ENCODE measurements at places on chromosomes 12 and 14.
A peak's percentile ranks its signal among the peaks of the same experiment; 100 is the strongest.

- DNase-seq = no peak
Measured at GRCh38 chr14:92684801-92685560, 63.4 kb downstream of the LGMN start.

GRCh38 chr14:106222731-106223130 is 696.3 kb downstream of the TMEM121 start:
- no peak for DNase-seq

DNA sequence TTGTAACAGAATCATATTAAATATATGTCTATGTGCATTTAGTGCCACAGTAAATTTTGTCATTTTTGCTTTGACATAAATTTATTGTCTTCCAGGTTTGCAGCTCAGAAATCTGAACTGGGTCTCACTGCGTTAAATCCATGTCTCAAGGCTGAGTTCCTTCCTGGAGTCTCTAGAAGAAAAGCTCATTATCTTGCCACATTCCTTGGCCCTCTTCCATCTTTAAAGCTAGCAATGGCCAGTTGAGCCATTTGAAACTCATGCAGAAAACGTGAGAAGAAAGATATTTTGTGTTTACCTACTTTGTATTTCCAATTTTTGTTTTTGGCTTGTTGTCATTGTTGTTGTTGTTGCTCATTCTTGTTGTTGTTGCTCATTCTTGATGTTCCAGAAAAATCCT is 10.7 kb downstream of the PRH1 start:
- DNase-seq = no peak

DNA sequence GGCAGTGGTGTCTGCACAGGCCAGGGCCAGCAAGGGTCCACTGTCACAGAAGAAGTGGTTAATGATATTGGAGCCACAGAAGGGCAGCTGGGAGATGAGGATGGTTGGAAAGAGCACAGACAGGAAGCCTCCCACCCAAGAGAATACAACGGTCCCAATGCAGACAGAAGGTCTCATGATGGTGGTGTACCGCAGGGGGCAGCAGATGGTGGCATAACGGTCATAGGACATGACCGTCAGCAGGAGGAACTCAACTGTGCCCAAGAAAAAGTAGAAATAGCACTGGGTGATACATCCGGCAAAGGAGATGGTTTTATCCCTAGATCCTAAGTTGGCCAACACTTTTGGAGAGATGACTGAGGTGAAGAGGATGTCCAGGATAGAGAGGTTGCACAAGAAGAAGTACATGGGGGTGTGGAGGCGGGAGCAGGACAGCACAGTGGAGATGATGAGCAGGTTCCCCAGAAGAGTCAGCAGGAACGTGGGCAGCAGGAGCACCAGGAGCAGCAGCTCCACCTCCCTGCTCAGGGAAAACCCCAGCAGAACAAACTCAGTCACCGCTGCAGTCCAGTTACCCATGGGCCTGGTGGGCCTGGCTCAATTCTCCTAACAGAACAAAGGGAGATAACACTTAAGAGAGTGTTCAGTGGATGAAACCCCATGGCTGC is 9.8 kb downstream of the OR6J1 start:
- DNase-seq = no peak

- no peak for DNase-seq
Measured at GRCh38 chr14:31487886-31488285, at the start of gene GPR33. GPR33 (minus strand) TSS chr14:31488039; CDS start chr14:31483965, 4,074 bp downstream.

DNA sequence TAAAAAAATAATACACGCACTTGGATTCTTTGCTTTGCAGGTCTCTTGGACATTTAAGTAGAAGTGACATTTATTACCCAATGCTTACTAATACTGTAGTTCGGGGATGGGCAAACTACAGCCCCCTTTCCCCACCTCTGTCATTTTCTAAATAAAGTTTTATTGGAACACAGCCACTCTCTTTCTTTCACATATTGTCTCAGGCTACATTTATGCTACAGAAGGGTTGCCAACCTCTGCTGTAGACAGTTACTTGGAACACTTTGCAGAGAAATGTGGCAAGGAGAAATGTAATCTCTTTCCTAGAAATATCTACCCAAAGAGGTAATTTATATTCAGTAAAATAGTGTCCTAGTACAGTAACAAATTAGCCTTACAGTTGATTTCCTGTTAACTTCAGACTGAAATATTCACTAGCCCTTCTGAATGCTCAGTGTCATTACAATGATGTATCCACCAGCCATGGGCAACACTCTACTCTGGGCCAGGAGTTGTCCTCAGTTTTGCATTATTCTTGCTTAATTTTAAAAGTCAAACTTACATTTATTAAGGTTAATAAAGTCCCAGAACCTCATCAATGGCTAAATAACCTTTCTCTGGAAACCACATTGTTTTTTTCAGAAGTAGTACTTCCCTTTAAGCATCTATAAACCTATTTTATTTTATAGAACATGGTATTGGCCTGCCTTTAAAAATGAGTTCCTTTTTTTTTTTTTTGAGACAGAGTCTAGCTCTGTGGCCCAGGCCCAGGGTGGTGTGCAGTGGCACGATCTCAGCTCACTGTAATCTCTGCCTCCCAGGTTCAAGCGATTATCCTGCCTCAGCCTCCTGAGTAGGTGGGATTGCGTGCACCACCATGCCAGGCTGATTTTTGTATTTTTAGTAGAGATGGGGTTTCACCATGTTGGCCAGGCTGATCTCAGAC is 269.6 kb upstream of the AMIGO2 start:
- DNase-seq = no peak

- DNase-seq = peak; percentile 34
Measured at GRCh38 chr12:5648692-5649359, 216.9 kb downstream of the NTF3 start.

- no peak for DNase-seq
Measured at GRCh38 chr12:79266343-79267144, 402.0 kb downstream of the SYT1 start.

DNA sequence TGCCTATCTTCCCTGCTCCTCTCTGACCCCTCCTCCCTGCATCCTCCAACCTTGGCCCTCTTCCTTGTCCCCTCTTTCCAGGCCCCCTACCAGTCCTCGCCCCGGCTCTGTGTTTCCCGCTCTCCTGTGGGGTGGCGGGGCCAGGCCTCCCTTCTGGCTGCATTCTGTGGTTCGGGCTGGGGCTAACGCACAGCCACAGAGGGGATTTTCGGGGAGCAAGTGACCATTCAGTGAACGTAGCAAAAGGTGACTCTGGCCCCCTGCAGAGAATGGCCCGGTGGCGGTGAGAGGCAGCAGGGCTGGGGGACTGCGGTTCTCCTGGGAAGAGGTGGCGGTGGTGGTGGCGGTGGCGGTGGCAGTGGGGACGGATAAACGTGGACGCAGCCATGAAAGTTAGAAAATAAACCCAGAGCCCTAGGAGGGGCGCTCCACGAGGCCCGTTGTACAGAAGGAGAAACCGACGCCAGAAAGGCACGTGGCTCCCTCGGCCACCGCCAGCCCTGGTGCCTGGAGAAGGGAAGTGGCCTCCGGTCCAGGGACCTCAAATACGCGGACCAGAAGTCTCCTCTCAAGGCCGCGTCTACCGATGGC is 269.6 kb downstream of the ADGRD1 start:
- no peak for DNase-seq

GRCh38 chr14:104474495-104475213 is 104.9 kb upstream of the C14orf180 start:
- DNase-seq = no peak

DNA sequence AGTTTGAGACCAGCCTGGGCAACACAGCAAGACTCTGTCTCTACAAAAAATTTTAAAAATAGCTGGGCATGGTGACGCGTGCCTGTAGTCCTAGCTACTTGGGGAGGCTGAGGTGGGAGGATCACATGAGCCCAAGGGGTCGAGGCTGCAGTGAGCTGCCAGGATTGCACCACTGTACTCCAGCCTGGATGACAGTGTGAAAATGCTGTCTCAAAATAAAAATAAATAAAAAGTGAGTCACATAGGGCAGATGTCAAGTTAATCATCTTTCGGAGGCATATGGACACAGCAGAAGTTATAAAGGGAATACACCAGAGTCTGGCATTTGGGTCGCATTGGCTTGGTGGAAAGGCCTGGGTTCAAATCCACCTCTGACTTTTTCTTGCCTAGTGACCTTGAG is 92.7 kb downstream of the PHETA1 start:
- DNase-seq = no peak

DNA sequence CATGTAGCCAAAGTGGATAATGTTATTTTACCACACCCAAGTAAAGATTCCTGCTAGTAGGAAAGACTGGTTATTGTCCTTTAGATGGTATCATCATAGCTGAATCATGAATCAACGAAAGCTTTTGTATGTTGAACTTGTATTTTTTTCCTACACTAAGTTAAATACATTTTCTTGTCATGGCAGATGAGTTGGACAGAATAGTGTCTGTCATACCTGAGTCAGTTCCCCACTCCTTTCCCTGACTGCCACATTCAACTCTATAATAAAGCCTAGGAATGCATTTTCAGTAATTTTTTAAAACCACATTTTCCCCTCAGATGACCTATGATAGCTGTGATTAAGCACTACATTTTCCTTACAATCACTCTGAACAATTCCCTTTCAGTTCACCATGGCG is 9.3 kb upstream of the PTHLH start:
- no peak for DNase-seq

- DNase-seq = no peak
Measured at GRCh38 chr14:74703043-74703442, 9.8 kb downstream of the AREL1 start.

DNA sequence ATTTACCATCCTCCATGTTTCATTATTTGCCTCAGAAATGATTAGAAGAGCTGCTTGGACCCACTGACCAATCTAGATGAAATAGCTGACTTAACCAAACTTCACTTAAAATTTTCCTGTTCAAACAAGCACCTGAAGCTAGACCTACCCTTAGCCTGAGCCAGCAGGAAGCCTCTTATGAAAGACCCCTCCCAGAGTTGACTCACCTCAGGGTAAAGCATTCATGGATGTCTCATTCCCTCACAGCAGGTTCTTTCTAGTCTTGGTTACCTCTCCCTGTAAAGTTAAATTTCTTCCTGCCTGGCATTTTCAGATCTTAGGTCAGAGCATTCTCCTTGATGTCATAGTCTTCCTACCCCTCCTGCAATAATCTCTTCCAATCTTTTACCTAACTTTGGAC is 1209.8 kb downstream of the FLRT2 start:
- no peak for DNase-seq

DNA sequence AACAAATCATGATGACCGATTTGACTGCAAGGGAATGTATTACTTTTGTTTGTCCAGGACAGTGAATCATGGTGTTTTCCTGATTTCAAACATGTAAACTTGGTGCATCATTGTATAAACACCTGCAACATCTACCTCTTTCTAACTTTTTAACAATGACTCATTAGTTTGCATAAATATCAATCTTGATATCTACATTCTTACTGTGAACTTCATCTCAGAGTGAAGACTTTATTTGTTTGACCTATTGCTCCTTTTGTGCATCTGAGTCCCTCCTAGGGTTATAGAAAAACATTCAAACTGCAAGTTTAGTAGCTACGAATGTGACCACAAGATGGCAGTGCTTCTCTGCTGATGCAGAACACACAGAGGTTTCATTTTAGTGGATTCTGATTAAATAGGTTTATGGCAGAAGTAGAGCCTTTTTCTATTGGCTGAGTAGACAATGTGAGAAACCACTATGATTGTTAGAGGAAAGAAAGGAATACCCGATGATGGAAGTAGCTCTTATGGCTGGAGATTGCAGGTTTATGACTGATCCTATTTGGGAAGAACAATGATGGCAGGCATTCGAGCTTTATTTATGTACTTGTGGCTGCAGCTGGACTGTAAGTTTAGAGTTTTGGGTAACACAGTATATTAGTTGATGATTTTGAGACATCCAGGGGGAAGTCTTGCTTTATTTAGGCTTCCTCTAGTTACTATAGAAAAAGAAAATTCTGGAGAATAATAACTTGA is 244.2 kb upstream of the OR4E1 start:
- peak; percentile 5 for DNase-seq

DNA sequence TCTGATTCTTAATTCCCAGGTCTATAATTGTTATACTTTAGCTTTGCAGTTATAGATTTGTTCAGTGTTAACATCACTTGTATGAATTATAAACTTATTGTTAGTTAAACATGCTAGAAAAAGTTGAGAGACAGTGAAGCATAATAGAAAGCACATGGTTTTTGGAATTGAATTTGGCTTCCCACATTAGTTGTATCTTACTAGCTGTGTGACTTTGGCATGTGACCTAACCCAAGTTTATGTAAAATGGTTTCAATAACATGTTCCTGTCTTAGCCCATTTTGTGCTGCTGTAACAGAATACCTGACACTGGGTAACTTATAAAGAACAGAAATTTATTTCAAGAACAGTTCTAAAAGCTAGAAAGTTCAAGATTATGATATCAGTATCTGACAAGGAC is 146.3 kb downstream of the PDE3A start:
- DNase-seq = no peak

Measured in NCI-H2227 treated with DMSO at 0.1 percent for 48 hours (cell line).